ENCODE measurements at places on chromosomes 12 and 14. TPM values are rescaled to one million over a fixed set of nuclear protein-coding genes. Genes with fewer than 3 reads are reported as not detected.

The PTPRR gene
- 0.77 TPM for polyA plus RNA-seq

The C12orf60 gene
- 0.71 TPM for polyA plus RNA-seq

The GRIP1 gene
- 0.88 TPM for polyA plus RNA-seq

The OR6C2 gene
- polyA plus RNA-seq: not detected

The VWF gene
- 0.06 TPM for polyA plus RNA-seq

The STXBP6 gene
- polyA plus RNA-seq: 16.8 TPM

The ACSS3 gene
- polyA plus RNA-seq: 10.2 TPM

The PLEKHD1 gene
- 0.01 TPM for polyA plus RNA-seq

The GLIPR1L2 gene
- 0.21 TPM for polyA plus RNA-seq

The IL22 gene
- not detected for polyA plus RNA-seq

The SLC25A21 gene
- 0.50 TPM for polyA plus RNA-seq

- no peak for DNase-seq
Observed at GRCh38 chr12:125121106-125121505, 55.9 kb downstream of the AACS start.

- no peak for DNase-seq
Observed at GRCh38 chr12:75721796-75722195, 210.4 kb upstream of the KRR1 start.

DNA sequence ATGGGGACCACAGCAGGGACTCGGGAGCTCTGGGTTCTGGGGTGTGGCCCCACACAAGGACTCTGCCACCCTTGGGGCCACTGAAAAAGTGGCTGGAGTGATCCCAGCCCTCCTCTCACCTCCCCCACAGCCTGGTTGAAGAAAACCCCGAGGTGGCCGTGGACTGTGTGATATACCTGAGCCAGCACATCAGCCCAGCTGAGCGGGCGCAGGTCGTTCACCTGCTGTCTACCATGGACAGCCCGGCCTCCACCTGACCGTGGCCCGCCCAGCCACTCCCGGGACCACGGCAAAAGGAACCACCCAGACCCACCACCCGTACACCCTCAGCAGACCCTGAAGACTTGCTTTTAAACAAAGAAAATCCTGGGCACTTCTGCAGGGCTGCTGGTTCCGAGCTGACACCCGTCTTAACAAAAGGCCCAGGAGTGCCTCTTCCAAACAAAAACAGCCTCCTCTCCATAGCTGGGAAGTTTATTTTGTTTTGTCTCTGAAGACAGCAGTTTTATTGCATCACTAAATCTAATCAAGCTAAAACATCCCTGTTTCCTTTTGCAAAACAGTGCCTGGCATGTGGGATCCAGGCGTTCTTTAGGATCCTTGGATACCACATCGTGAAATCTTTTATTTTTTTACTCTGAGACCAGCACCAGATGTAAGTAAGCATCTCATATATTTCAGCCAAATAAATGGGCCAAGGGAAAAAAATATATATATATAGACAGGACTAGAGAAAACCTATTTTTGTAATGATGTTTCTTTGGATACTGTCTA is 42.8 kb downstream of the FOXN4 start:
- DNase-seq: peak; percentile 4

- DNase-seq: no peak
Observed at GRCh38 chr12:53174881-53175491, 5.5 kb upstream of the ZNF740 start.

DNA sequence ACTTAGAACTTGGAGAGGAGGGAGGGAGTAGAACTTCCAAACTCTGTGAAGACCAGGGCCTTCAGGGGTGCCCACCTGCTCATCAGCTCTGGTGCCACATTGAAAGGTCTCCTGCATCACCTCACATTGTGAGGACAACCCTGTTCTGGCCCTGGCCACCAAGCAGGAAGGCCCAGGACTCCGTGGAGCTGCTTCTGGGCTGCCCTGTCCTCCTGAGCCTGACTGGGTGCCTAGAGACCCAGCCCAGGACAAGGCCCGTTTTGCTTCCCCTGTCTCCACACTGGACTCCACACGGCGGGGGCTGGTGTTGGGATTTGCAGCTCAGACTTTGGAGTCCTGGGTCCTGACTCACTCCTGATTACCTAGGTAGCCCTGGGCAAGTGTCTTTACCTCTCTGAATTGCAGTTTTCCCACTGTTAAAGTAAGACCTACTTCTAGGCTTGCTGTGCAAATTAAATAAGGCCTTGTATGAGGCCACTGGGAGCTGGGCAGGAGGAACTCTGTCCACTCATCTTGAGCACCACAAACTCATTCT is 12.5 kb upstream of the KRT82 start:
- no peak for DNase-seq

DNA sequence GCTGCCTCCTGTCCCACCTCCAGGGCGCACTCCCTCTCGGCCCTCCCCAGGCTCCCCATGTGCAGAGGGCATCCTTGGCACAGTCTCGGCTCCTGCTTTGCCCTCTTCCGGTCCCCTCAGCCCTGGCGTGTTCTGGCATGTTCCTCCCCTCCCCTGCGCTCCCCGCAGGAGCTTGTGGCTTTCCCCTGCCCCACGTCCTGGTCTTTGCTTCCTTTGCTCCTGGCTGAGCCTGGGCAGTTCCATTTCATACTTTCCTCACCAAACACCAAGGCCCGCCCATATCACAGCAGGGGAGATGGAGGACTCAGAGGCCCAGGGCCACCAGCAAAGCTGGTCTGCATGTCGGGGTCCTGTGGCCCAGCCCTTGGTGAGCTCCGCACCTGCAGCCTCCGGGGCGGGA is 56.0 kb downstream of the FBRSL1 start:
- no peak for DNase-seq

DNA sequence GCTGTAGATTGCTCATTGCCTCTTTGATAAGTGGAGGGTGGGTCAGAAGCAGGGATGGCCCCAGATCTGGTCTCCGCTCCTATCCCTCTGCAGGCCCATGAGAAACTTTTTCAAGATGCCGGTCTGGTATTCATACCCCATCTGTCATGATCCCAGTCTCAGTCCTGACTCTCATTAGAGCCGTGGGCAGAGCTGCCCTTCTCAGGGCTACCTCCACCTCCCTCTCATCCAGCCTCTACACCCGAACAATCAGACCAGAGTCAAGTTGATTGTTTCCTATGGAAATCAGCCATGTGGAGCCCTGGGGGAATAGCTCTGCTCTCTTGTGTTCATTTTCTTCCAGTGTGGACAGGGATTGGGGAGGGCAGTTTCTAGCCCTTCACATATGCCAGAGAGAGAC is 45.8 kb downstream of the NEUROD4 start:
- no peak for DNase-seq

DNA sequence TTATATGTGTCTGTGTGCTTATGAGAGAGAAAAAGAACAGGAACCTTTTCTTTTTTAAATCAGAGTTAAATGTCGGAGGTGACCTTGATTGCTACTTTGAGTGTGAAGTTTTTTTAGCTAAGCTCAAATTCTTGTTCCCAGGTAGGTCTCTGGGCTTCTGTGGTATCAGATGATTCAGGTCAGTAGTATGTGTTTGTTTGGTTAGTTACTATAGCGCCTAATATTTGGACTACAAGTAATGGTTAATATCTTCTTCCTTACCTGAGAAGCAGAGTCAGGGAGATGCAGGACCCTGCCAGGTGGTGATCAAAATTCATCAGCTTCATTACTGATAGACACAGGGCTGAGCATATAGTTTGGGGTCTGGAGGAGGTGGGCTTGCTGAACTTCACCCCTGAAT is 30.8 kb downstream of the ADCK1 start:
- no peak for DNase-seq

- DNase-seq: no peak
Observed at GRCh38 chr12:3003357-3003992, 44.3 kb downstream of the TEAD4 start.

GRCh38 chr12:2345902-2346301 is 293.1 kb downstream of the CACNA1C start:
- DNase-seq: no peak

- peak; percentile 23 for DNase-seq
Observed at GRCh38 chr12:851913-852312, 97.6 kb downstream of the RAD52 start.

DNA sequence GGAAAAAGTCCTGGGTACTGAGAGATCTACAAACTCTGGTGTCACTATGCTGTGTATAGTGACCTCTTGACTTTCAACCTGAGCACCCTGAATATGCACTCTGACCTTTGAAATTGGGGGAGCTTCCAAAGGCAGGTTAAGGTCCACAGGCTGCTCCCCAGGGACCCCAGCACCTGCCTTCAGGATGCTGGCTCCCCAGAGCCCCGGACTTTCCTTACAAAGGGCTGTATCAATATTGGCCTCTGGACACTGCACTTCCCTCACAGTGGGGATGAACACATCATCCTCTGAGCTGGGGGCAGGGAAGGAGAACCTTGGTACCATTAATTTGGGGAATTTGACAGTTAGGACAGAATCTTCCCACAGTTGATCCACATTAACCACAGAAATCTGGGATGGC is 14.3 kb downstream of the PLD4 start:
- DNase-seq: no peak

Data from BJ (cell line).